NCI-H524 (cell line): ENCODE measurements at places on chromosomes 3 and 15.

DNA sequence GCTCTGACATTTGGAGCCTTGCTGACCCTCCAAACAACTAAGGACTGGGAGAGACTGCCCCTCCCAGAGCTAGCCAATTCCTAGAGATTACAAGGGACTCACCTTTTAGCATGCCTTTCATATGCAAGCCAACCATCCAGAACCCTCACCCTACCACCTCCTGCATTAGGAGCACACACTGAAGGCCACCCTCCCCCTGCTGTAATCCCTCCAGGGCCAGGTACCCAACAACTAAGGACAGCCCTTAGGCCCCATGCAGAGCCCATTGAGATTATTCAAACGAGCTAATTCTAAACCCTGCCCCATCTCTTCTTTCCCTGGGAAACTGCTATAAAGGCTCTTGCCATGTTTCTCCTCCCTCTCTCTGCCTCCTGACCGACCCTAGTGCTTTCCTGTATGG, 352.6 kb downstream of the ERC2 start:
- no peak for DNase-seq

DNA sequence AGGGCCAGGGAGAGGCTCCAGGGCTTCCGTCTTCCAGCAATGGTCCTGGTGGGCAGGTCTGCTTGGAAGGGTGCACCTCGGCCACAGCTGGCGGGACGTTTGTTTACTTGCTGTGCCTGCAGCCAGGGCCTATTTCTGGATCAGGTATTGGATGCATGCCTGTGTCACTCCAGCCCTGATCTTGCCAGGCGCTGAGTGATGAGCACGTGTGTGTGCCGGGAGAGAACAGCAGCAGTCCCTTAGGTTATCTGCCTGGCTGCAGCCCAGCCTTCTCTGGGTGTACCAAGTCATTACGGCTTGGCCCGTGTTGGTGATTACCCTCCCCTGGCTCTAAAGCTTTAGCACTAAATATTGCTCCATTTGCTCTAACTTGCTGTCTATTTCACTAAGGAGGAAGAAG, 14.9 kb downstream of the CCDC32 start:
- DNase-seq, result no peak

- no peak for DNase-seq
Measured at GRCh38 chr3:119558626-119559317, 642 bp downstream of the CD80 start.

- peak; percentile 26 for DNase-seq
Measured at GRCh38 chr3:71809321-71810026, 24.5 kb upstream of the PROK2 start.

- no peak for DNase-seq
Measured at GRCh38 chr3:122092460-122093165, 37.5 kb downstream of the CD86 start.

DNA sequence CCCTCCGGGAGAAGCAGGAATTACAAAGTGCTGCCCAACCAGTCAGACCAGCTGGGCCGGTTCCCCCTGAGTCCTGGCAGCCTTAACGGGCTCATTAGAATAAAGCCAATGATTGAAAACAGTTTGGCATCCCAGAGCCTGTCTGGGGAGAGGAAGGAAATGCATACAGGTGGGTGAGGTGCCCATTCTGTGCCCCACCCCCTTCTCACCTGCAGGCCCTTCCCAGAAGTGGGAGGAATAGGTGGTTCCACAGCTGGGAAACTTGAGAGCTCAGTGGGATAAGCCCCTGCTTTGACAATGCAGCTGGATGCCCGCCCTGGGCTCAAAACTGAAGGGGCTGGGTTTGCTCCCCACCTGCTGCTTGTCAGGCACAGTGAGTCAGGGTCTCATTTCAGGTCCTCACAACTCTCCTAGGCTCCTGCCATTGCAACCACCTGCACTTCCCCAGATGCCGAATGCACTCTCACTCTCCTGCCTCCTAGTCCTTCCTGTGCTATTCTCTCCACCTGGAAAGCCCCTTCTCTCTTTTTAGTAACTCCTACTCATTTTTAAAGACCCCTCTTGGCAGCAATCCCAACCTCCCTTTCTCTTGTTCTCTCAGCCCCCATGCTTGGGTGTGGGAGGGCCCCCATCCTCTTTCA, 5.5 kb upstream of the BUB1B start:
- no peak for DNase-seq
